ENCODE measurements at places on chromosomes 7 and 10.

DNA sequence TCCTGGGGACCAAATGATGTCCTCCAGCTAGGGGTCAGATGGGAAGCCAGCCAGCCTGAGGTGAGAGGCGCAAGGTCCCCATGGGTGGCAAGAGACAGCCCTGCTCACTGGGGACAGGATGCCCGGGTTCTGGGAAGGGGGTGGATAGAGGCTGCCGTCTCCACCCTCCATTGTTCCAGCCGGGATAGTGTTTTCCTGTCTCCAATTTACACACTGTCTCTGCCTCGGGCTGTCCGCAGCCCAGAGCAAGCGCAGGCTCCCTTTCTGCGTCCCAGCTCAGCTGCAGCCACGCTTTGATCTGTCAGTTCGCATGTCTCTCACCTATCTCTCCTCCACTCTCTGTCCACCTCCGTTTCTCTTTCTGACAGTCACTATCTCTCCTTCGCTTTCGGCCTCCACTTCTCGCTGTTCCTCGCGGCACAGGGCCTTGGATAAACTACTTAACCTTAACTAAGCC is 2.1 kb downstream of the EPHB4 start:
- DNase-seq = no peak

DNA sequence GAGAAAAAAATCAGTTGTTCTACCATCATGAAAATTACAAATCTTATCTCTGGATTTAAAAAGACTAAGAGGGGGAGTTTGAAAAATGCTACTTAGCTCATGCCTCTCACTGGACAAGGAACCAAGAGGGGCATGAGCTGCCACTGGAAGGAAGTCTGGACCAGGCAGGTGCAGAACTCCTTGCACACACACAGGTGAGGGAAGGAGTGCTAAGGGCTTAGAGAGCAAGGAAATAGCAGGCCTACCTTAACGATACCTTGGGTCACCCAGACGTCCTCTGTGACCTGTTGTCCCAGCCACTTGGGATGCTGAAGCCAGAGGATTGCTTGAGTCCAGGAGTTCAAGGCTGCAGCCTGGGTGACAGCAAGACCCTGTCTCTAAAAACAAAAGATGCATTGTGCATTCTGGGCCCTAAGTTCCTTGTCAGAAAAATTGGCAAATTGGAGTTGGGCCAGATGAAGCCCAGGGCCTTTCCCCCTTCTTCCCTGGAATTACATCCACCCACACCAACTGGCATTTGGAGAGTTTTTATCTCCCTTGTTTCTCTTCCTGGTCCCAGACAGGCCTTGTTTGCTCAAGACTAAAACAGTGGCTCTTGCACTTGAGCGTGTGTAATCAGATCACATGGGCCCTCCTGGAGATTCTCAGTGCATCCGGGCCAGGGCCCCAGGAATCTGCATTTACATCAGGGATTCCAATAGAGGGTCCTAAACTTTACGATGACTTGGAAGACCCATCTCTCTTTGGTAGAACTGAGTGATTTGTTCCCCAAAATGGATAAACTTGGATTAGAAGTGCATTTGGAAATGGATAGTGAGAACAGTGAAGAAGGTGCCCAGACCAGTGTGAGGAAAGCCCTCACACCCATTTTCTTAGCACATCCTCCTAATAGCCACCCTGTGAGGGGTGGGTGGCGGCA is 3.0 kb downstream of the DDIT4 start:
- DNase-seq = no peak

GRCh38 chr7:96314402-96315124 is 7.3 kb downstream of the SLC25A13 start:
- DNase-seq = no peak

DNA sequence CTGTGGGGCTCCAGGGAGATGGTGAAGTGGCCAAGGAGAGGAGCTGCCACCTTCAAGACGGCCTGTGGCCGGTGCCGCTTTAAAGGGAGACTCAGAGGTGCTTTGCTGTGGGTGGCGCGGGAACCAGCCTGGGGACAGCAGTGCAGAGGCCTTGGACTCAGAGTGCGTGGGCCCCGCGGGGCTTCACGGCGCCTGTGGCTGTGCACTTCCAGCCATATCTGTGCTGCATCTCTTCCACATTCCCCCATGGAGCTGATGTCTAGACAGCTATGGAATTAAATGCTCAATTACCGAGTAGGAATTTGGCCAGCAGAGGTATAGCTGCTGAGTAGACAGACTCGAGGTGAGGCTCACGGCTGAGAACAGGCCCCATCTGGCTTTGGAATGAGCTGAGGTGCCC is 41.7 kb downstream of the HTRA1 start:
- DNase-seq = no peak

DNA sequence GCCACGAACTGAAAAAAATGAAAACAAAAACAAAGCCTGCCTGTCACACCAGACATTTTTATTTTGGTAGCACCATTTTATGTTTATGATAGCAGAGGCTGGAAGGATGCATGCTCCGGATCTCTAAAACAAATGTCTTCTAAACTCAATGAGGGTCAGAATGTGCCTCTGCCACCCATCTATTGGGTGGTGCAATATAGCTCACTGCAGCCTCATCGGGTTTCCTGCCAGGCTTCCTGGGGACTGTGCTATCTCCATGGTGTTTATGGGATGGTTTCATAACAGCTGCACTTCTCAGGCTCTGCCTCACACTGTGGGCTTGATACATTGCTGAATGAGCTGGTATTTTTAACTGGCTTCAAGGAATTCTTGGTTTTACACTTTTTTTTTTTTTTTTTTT is 94.4 kb downstream of the ITIH5 start:
- no peak for DNase-seq

DNA sequence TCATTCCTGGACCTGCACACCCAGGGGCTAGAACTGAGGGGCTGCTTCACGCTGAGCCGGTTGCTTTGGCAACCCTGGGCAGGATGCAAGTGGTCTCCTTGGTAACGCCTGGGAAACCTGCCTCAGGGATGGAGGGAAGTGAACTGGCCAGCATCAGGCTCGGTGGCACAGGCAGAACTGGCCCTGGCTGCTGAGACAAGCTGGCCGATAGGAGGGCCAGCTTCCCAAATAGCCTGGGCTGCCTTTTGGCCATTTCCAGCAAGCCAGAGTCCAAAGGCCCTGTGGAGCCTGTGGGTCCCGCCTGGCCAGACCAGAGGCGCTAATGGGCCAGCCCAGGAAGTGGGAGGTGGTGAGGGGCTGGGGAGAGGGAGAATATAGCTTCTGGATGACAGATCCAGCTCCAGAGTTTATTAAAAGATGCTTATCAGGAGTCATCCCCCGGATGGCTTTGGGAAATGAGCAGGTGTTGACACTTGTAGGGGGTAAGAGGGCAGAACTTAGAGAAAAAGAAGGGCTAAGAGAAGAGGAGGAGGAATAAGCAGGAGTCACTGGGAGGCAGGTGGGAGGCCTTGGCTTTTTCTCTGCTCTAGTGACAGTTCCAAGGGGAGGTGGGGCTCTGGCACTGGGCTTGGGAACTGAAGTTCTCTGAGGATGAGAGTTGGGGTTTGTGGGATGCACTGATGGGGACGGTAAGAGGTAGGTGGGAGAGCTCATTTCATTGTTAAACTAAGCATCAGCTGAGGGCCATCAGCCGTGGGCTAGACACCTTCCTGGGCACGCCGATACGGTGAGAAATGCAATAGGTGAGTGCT is 9.6 kb downstream of the NEURL1 start:
- no peak for DNase-seq

DNA sequence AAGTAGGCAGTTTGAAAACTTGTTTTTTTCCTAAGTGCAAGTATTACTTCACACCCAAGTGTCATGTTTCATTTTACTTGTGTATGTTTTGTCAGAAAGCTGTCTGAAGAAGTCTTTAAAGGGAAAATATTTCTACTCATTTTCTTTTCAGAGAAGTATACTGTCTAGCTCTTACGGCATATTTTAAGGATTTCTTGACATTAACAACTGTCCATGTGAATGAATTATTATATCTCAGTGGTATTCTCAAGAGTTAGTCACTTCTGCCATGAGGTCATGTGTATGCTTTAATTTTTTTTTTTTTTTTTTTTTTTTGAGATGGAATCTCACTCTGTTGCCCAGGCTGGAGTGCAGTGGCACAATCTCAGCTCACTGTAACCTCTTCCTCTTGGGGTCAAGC is 229.5 kb downstream of the BICC1 start:
- DNase-seq = no peak

GRCh38 chr10:12590675-12591659 is 241.6 kb downstream of the CAMK1D start:
- DNase-seq = no peak

GRCh38 chr10:30803892-30804322 is 174.4 kb upstream of the LYZL2 start:
- no peak for DNase-seq

- no peak for DNase-seq
Measured at GRCh38 chr7:117654780-117655179, 175.0 kb downstream of the CFTR start.

DNA sequence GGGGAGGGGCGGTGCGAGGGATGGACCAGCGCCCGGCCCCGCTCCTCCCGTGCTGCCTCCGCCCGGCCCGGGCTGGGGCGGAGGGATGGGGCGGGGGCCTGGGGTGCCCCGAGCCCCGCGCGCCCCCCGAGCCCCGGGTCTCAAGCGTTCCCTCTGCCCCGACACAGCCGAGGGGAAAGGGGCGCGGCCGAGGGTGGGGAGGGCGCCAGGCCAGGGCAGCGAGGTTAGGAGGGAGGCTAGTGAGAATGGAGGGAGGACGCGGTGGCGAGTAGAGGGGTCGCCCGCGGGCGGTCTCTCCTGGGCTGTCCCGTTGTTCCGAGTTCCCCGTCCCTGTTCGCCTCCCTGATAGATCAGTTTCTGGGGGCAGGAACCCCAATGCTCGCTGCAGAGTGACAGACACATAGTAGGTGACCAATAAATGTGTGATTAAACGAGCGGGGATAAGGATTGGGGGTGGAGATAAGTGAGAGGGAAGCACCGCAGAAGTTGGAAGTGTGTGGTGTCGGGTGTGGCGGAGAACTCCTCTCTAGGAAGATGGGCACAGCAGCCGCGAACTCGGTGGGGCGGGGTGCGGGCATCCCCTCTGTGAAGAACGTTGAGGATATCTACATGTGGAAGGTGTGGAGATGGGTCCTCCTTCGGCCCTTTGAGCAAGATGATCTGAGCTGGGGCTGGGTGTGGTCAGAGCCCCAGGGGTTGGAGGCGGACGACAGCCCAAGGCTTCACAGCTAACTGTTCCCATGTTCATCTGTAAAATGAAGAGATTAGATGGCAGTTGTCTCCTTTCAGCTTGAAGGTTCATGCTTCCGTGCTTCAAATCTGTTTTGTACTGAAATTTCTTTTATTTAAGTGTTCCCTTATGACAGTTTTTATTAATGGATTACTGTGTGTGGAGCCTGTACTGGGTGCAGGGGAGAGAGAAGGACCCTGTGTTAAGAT is 580 bp downstream of the ZNF775 start:
- DNase-seq = no peak
